Activated B cell treated with CpG ODN at 0.5 μM for 24 hours (primary cell): ENCODE measurements at places on chromosomes 4 and X. TPM values are rescaled to one million over a fixed set of nuclear protein-coding genes. Genes with fewer than 3 reads are reported as not detected.

GNRHR gene
- not detected in 2 replicates for total RNA-seq

- no peaks in the 10 kb centered on the region for H3K36me3 ChIP-seq
- no peak overlapping the region for H3K27ac ChIP-seq
- H3K27me3 ChIP-seq: no peaks in the 10 kb centered on the region
- H3K4me1 ChIP-seq: peaks cover 5% of the 10 kb centered on the region
Measured at GRCh38 chrX:43121637-43122036, 343.7 kb upstream of the PPP1R2C start.

GRCh38 chrX:48890934-48891401 is 6.6 kb downstream of the TIMM17B start:
- H3K36me3 ChIP-seq: peaks cover 12% of the 10 kb centered on the region
- no peak for DNase-seq
- H3K27me3 ChIP-seq: no peaks in the 10 kb centered on the region
- H3K27ac ChIP-seq: peak overlapping the region; percentile 57
- peaks cover 18% of the 10 kb centered on the region for H3K4me1 ChIP-seq

HMGN5 gene
- total RNA-seq: 1.0 and 1.2 TPM in 2 replicates

NLGN3 gene
- total RNA-seq: 0.46 and 0.67 TPM in 2 replicates

GRCh38 chrX:139815771-139816170 is 107.8 kb upstream of the MCF2 start:
- peaks cover 8% of the 10 kb centered on the region for H3K4me1 ChIP-seq
- no peaks in the 10 kb centered on the region for H3K27me3 ChIP-seq
- H3K27ac ChIP-seq: no peak overlapping the region

PLXNB3 gene
- not detected in 2 replicates for total RNA-seq

GRCh38 chr4:172055498-172055897 is 242.3 kb downstream of the GALNTL6 start:
- no peaks in the 10 kb centered on the region for H3K36me3 ChIP-seq
- no peak overlapping the region for H3K4me3 ChIP-seq
- no peaks in the 10 kb centered on the region for H3K4me1 ChIP-seq
- H3K27me3 ChIP-seq: no peaks in the 10 kb centered on the region
- no peak for DNase-seq

GRCh38 chr4:115272185-115272584 is 158.8 kb upstream of the NDST4 start:
- H3K27me3 ChIP-seq: no peaks in the 10 kb centered on the region
- no peak overlapping the region for H3K27ac ChIP-seq
- no peak for DNase-seq
- H3K4me3 ChIP-seq: no peak overlapping the region
- H3K36me3 ChIP-seq: no peaks in the 10 kb centered on the region

PPP2R2C gene
- not detected in 2 replicates for total RNA-seq

- no peaks in the 10 kb centered on the region for H3K27me3 ChIP-seq
- no peaks in the 10 kb centered on the region for H3K36me3 ChIP-seq
- H3K27ac ChIP-seq: no peak overlapping the region
- no peaks in the 10 kb centered on the region for H3K4me1 ChIP-seq
- DNase-seq: no peak
Measured at GRCh38 chrX:111020283-111020682, 75.7 kb upstream of the PAK3 start.

DNA sequence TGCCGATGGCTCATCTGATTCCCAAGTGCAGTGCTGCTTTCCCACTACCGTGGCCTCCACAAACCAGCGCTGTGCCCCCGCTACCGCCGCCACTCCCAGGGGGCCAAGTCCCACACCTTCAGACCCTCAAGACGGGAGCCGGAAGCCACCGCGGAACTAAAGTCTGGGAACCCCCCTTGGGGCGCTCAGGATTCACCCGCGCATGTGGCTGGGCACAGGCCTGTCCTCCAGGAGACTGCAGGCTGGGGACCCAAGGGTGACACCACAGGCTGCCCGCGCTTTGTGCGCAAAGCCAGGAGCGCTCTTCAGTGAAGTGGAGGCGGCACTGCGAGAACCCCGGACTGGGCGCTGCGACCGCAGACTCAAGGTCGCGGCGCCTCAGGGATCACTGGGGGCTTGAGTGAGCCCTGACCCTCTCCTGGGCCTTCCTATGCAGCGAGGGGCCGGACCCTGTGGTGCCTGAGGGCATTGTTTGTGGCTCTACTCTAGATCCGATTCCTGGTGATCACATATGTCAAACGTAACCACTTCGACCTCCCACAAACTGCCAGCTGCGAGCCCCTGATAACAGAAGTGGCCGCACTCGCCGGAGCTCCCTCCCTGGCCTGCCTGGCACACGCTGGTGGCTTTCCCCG is 20.4 kb upstream of the TBC1D14 start:
- no peak overlapping the region for H3K4me3 ChIP-seq
- peaks cover 17% of the 10 kb centered on the region for H3K4me1 ChIP-seq
- H3K27ac ChIP-seq: no peak overlapping the region
- no peaks in the 10 kb centered on the region for H3K36me3 ChIP-seq

AMER1 gene
- total RNA-seq: 5.6 and 6.8 TPM in 2 replicates

L1CAM gene
- 7.3 and 11.0 TPM in 2 replicates for total RNA-seq

GRCh38 chr4:134622199-134622598 is 420.6 kb upstream of the PABPC4L start:
- H3K4me1 ChIP-seq: no peaks in the 10 kb centered on the region
- H3K27ac ChIP-seq: no peak overlapping the region
- no peaks in the 10 kb centered on the region for H3K36me3 ChIP-seq
- no peaks in the 10 kb centered on the region for H3K27me3 ChIP-seq
